ENCODE measurements at places on chromosomes 1 and 21. TPM values are rescaled to one million over a fixed set of nuclear protein-coding genes. Genes with fewer than 3 reads are reported as not detected.

The KRTAP7-1 gene
- not detected for total RNA-seq

The KCNAB2 gene
- 4.5 TPM for total RNA-seq

The ACKR1 gene
- 0.41 TPM for total RNA-seq

The PTGS2 gene
- 2.4 TPM for total RNA-seq

The C1orf210 gene
- not detected for total RNA-seq

The DNAJC28 gene
- total RNA-seq = 6.5 TPM

The ADAMTS4 gene
- 0.41 TPM for total RNA-seq

The C4BPA gene
- not detected for total RNA-seq

The MR1 gene
- 0.41 TPM for total RNA-seq

The ZNF669 gene
- 44.8 TPM for total RNA-seq

The PLEKHN1 gene
- total RNA-seq = not detected

The SPATA46 gene
- total RNA-seq = not detected

The MX2 gene
- 0.41 TPM for total RNA-seq

The RAP1GAP gene
- 18.8 TPM for total RNA-seq

The LCK gene
- total RNA-seq = not detected

The WNT4 gene
- total RNA-seq = 3.3 TPM

The PLA2G2A gene
- total RNA-seq = not detected

The OR2T11 gene
- not detected for total RNA-seq

The STYXL2 gene
- 0.41 TPM for total RNA-seq

The LRRC71 gene
- total RNA-seq = not detected

The LRRC39 gene
- total RNA-seq = 9.0 TPM

The ASPM gene
- 7.3 TPM for total RNA-seq

The SLC9C2 gene
- 3.7 TPM for total RNA-seq

The C1orf167 gene
- not detected for total RNA-seq

The LEFTY1 gene
- total RNA-seq = 0.41 TPM

The LCE2A gene
- not detected for total RNA-seq

The RPTN gene
- not detected for total RNA-seq

The HPDL gene
- 1.6 TPM for total RNA-seq

The MYCL gene
- 9.4 TPM for total RNA-seq

The UTS2 gene
- not detected for total RNA-seq

The SFN gene
- under 0.01 TPM for total RNA-seq

The FAM163A gene
- total RNA-seq = 0.41 TPM

The CACNA1E gene
- 64.4 TPM for total RNA-seq

Measured in frontal cortex (tissue), 4 donors.